ENCODE measurements at places on chromosomes 7 and 10. TPM values are rescaled to one million over a fixed set of nuclear protein-coding genes. Genes with fewer than 3 reads are reported as not detected.

- ATAC-seq: peak; percentile 19
These were observed 112.0 kb downstream of the UBE2H start for GRCh38 chr7:129840757-129841156.

GRCh38 chr10:33204031-33204430 is 130.4 kb downstream of the NRP1 start:
- no peak for ATAC-seq

- no peak for ATAC-seq
These were observed 103.8 kb upstream of the AHR start for GRCh38 chr7:17194656-17195055.

EEPD1 gene
- total RNA-seq: 2.9 TPM
